Mesothelial cell of epicardium (in vitro differentiated cells): ENCODE measurements at places on chromosomes 5 and 9. TPM values are rescaled to one million over a fixed set of nuclear protein-coding genes. Genes with fewer than 3 reads are reported as not detected.

The PKD2L2 gene
- total RNA-seq, result not detected in 3 replicates

DNA sequence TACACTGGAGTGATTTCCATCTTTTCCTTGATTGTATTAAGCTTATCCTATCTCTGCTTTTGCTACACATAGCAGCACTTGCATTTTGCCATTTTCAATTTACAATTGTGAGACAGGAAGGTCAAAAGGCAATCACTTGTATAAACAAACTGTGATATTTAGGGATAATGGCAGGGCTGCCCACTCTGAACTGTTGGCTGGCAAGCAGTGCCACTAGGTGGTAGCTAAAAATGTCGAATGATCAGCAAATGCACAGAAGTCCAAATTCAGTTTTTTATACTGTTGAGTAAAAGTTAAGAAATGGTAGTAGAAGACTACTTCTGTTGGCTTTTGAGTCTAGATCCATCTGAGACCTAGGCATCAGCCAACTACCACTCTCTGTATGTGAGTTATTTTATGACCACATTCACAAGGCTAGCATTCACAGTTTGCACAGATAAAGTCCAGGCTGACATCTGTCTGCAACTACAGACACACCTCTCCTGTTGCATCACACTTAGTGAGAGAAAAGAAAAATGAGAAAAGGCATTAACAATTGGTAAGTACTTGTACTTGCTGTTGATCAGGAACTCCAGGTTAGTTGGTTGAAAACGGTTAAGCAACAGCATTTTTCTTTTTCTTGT, 108.8 kb upstream of the ASTN2 start:
- no peak for DNase-seq

The GPX3 gene
- total RNA-seq, result 2.0 to 2.6 TPM (median 2.4 TPM) in 3 replicates

DNA sequence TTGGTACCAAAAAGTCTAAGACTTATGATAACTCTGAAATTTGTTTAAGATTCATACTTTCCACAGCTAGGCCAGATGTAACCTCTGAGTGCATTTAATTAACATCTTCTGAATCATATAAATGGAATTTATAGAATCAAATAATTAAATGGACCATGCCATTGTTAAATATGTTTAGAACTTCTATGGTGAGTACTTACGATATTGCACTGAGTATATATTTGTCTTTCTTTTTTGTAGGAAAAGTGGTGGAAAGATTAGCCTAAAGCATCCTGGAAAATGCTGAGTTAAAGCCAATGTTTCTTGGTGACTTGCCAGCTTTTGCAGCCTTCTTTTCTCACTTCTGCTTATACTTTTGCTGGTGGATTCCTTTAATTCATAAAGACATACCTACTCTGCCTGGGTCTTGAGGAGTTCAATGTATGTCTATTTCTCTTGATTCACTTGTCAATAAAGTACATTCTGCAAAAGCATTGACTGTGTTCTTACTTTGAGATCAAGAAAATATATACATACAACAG, 11.9 kb downstream of the SPINK6 start:
- DNase-seq, result no peak

DNA sequence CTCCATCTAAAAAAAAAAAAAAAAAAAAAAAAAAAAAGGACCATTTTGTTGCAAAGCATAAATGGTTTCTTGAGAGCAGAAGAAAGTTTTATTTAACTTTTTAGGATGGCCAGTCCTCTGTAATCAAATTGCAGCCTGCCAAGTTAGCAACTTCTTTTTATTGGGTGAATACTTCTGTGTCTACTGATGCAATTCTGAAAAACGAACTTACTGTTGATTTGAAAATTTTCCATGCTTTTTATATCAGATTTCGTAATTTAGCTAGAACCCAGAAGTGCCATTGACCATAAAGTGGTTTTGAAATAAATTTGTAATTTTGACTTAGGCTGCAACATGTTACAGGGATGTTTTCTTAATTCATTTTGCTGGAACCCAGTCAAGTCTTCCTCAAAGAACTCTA, 269.1 kb upstream of the ACTBL2 start:
- DNase-seq, result no peak

The DUSP1 gene
- total RNA-seq, result 116 to 126 TPM (median 120 TPM) in 3 replicates

The EIF4E1B gene
- total RNA-seq, result not detected in 3 replicates

The CNTNAP3B gene
- total RNA-seq, result 5.2 to 5.6 TPM (median 5.6 TPM) in 3 replicates

The STKLD1 gene
- total RNA-seq, result 6.6 to 7.5 TPM (median 6.7 TPM) in 3 replicates

The PCDHGA1 gene
- total RNA-seq, result 0.22 to 0.47 TPM (median 0.34 TPM) in 3 replicates

The ZNF300 gene
- 14.0 to 15.6 TPM (median 14.6 TPM) in 3 replicates for total RNA-seq

DNA sequence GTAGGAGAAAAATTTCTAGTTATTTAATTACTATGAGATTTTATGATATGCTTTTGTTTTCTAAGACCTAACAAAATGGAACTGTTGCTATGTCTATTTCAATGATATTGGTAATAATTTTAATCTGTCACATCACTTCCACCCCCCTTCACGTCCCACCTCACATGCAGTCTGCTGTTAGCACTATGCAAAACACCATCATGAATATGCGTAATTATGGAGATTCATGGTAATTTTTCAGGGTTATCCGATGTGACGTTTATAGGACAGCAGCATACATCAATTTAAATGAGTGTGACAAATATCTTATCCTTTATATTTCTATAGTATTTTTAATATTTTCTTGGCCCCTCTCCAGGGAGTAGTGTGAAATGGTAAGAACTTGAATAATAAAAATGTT, 283.8 kb upstream of the TMEM161B start:
- DNase-seq, result no peak

GRCh38 chr9:20873240-20873865, 158.1 kb downstream of the HACD4 start:
- DNase-seq, result no peak

The MAMDC4 gene
- 20.1 to 22.6 TPM (median 20.3 TPM) in 3 replicates for total RNA-seq

DNA sequence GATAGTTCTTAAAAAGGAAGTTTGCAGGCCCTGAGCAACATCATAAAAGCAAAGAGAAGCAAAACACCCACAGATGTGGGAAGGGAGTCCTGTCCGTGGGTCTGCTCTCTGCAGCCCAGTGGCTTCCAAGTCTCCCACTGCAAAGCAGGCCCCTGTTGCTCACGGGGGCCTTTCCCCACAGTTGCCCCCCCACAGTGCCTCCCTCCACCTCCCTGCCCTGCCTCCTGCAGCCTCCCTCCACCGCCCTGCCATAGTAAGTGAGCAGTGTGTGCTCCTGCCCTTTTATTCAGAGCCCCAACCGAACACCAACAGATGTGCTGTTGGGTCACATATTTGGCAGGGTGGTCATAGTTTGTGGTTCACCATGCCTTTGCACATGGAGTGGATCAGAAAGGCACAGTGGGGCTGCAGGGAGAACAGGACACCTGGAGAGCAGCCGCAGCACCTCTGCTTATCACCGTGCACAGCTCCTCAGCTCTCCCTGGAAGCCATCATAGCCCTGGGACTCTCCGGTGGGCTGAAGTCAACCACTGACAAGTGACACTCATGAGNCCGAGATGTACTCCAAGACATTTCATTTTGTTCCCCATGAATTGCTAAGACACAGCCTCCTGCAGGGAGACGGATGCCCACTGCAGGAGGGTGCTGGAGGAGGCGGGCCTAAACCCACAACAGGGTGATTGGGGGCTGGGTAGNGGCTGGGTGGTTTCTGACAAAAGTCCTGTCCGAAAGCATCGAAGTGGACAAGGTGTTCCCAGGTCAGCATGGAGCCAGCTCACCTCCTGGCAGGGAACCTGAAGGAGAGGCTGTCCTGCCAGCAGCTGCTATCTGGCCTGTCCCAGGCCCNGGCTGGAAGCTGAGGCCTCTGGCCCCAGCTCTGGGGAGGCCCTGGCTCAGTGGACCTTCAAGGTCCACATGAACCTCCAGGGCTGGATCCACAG, 278.9 kb downstream of the GADD45G start:
- no peak for DNase-seq

The OTULINL gene
- 3.0 to 6.6 TPM (median 3.8 TPM) in 3 replicates for total RNA-seq

GRCh38 chr9:12817702-12818101, 42.9 kb downstream of the LURAP1L start:
- no peak for DNase-seq

The UNC5A gene
- total RNA-seq, result 0.11 TPM in 1 of 3 replicates, not detected in the others

DNA sequence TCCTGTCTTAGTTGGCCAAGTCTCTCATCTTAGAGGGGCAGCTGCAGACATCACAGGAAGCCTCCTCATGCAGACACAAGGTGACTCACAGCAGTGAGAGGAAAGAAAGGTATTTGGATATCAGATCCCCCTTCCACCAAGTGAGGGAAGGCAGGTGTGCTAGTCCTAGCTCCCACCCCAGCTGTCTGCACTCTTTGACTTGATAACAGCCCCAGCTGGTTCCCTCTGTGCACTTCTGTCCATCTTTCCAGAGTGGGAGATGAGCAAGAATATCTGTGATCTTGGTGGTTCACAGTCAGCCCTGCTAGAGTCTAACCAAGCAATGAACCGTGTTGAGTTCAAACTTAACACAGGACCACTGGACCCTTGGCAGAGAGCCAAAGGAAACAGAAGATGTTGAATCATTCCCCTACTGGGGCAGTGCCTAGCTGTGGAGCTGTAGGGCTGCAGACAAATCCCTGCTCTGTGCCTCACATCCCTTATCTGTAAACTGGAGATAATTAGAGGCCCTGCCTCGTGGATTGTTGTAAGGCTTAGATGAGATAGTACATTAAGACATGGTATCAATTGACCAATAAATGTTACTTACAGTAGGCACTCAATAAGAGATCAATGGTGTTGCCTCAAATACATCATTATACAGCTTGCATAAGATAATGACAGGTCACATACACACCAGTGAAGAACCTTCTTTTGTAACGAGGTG, 39.1 kb downstream of the SH3RF2 start:
- no peak for DNase-seq

DNA sequence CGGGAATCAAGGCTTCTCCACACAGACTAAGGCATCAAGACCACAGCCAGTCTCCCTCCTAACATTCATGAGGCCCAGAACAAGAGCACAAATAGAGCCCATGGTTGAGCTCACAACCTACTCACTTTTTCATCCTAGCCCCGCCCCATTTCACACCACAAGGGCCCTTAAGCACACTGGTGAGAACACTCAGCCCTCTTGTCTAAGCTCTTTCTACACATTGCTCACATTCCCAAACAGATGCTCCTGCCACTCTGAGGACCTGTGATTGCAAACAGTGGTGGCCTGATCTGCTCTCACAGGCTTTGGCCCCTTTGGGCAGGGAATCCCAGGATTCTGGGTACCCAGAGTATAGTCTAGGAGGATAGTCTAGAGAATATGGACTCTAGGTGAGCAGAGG, 54.0 kb downstream of the FEM1C start:
- DNase-seq, result no peak

The BARHL1 gene
- 0.11 to 0.18 TPM in 2 of 3 replicates, not detected in the other for total RNA-seq

GRCh38 chr5:114319236-114319635, 42.6 kb upstream of the KCNN2 start:
- DNase-seq, result no peak

The TIMD4 gene
- total RNA-seq, result not detected in 3 replicates

The LRRC19 gene
- total RNA-seq, result not detected in 3 replicates

- no peak for DNase-seq
Observed at GRCh38 chr9:72213906-72214305, 64.7 kb downstream of the GDA start.

DNA sequence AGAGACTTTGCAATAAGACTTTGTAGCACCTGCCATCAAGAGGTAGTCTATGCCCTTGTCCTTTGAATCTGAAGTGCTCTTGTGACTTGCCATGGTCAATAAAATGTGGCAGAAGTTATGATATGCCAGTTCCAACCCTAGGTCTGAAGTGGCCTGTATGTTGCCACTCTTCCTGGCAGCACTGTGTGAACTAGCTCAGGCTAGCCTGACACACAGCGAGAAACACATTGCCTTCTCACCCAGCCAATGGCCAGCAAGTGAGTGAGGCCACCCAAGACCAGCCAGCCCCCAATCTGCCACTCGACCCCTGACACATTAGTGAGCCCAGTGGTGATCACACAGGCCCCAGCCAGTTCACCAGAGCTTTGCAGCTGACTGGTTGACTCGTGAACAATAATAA, 52.7 kb upstream of the OSMR start:
- DNase-seq, result no peak

The ZNF346 gene
- total RNA-seq, result 42.3 to 48.6 TPM (median 46.9 TPM) in 3 replicates

- DNase-seq, result no peak
Observed at GRCh38 chr5:35804201-35804653, 52.5 kb upstream of the IL7R start.

GRCh38 chr5:67679184-67679841, 482.7 kb upstream of the CD180 start:
- no peak for DNase-seq

- no peak for DNase-seq
Observed at GRCh38 chr9:18688581-18689565, 214.9 kb downstream of the ADAMTSL1 start.

GRCh38 chr5:176542596-176543427, 5.6 kb upstream of the RNF44 start:
- DNase-seq, result no peak

DNA sequence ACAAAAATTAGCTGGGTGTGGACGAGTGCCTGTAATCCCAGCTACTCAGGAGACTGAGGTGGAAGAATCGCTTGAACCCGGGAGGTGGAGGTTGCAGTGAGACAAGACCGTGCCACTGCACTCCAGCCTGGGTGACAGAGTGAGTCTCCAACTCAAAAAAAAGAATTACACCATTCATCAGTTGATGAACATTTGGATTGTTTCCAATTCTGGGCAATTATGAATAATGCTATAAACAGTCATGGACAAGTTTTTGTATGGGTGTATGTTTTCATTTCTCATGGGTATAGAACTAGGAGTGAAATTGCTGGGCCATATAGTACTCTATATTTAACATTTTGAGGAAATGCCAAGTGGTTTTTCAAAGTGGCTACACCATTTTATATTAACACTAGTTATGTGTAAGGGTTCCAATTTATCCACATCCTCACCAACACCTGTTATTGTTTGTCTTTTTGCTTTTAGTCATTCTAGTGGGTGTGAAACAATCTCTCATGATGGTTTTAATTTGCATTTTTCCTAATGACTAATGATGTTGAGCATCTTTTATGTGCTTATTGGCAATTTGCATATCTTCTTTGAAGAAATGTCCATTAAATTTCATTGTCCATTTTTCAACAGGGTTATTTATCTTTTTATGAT, 9.0 kb upstream of the CCDC125 start:
- no peak for DNase-seq

DNA sequence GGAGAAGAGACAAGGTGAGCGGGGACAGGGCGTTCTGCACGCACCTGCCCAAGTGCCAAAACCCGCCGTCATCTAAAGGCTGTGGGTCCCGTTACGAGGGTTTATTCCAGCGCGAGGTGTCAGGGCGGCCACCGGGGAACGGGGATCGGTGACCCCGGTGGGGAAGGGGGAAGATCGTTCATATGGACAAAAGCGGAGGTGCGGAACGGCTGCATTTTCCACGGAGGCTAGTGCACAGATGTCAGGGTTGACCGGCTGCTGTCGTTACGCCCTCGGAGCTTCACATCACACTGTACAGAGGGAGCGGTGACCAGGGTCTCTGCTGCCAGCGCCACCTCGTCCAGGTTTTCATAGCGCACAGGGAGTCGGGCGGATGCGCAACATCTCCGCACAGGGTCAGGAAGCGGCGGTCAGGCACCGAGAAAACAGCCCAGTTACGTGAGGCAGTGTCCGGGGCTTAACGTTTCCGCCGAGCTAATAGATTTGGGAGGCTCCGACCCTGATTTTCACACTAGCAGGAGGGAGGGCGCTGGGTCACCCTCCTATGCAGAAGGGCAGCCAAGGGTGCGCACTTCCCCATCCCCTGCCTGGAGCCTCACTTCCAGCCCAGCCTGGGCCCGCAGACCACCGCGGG, 13.5 kb downstream of the BTNL9 start:
- DNase-seq, result no peak

The PRRT1B gene
- not detected in 3 replicates for total RNA-seq

The ANKRD18A gene
- total RNA-seq, result 0.36 to 1.6 TPM (median 0.92 TPM) in 3 replicates

The TMEM252 gene
- total RNA-seq, result not detected in 3 replicates

GRCh38 chr5:10585518-10585915, 21.6 kb downstream of the ANKRD33B start:
- no peak for DNase-seq

- peak; percentile 41 for DNase-seq
Observed at GRCh38 chr5:83509540-83509939, 38.0 kb downstream of the VCAN start.
